ENCODE measurements at places on chromosomes 5 and 9. TPM values are rescaled to one million over a fixed set of nuclear protein-coding genes. Genes with fewer than 3 reads are reported as not detected.

DNA sequence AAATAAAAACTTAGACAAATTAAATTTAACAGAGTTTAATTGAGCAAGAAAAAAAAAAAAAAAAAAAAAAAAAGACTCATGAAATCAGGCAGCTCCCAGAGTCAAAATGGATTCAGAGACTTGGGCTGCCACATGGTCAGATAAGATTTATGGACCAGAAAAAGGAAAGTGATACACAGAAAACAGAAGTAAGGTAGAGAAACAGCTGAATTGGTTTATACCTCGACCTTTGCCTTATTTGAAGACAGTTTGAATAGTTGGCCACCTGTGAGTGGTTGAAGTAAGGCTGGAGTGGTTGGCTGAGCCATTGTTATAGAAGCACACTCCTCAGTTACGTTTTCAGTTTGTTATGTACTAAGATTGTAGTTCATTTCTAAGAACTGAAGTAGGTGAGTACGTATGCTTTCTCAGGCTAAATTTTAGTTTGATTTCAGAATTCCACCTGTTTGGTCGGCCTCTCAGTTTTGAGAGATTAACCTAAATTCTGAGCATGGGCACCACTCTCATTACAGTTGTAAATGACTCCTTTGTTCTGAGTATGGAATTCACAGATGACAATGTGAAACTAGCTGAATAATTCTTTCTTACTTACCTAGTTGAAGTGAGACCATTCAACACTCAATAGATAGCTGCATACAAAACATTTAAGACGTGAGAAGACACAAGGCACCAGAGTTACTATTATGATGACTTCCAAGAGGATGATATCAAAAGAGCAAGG lies 149.0 kb downstream of the AOPEP start:
- DNase-seq, result no peak

- DNase-seq, result no peak
Observed at GRCh38 chr9:112780450-112781036, 30.0 kb downstream of the SNX30 start.

DNA sequence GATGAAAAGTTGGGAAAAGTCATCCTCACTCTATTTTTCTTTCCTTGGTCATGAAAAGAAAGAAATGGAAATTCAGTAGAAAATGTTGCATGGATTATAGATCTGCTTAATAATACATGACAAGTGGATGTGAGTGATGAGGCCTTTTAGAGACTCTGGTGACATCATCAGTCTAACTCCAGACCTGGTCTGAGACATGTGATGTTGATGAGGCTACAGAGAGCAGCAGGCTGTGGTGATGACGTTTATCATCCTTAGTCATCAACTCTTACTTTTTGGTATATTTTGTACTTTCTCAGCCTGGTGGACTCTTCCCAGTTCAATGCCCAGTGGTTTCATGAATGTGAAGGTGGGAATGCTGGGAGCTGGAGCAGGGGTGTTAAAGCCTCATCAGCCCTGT lies 116.4 kb downstream of the TTLL11 start:
- DNase-seq, result no peak

DNA sequence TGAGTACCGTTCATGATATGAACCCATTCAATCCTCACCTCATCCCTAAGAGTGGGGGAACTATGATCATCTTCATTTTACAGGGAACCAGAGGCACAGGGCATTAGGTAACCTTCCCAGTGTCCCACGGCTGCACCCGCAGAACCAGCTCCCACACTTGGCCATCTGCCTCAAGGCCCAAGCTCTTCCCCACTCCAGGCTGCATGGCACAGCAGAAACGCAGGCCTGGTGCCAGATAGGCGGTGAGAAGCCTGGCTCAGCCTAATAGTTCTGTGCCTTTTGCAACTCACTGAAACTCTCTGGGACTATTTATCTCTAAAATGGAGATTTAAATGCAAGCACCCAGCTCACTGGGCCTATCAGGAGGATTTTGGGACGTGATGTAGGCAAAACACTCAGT lies 90.8 kb upstream of the ZNF618 start:
- DNase-seq, result no peak

- DNase-seq, result no peak
Observed at GRCh38 chr9:137759117-137759516, 118.5 kb upstream of the CACNA1B start.

DNA sequence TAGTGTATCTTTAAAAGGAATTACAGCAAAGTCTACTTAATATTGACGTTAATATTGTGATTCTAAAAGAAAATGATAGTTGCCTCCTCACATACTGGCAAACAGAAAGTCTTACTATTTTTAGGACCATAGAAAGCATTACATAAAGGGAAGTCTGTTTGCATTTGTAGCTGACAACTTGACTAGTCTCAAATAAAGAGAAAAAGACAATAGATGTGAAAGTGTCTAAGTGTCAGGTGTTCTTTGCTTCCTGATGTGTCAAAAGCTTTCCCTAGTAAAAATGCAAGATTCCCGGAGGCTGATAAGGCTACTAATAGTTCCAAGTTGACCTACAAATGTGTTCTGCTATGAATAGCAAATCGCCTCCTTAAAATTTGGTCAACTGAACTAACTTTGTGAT lies 259.7 kb downstream of the CDH10 start:
- DNase-seq, result no peak

DNA sequence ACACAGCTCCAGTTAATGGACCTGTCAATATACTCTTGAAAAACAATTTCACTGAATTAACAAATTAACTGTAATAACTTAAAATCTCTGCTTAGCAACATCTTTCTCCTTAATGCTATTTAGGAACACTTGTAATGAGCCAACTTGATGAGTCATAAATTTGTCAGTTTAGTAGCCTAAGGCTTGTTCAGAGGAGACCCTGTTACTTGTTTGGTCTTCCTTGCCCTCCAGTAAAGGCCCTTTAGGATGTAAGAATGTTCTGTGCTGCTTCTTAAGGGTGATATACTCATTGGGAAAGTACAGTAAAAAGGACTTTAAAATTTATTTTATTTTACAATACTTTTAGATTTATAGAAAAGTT lies 11.4 kb upstream of the MATR3 start:
- DNase-seq, result no peak

- no peak for DNase-seq
Observed at GRCh38 chr9:35506359-35506758, 16.4 kb downstream of the RUSC2 start.

GRCh38 chr5:142617416-142618129 lies 68.3 kb downstream of the FGF1 start:
- no peak for DNase-seq

GRCh38 chr5:20832204-20833080 lies 844.4 kb upstream of the CDH18 start:
- no peak for DNase-seq

DNA sequence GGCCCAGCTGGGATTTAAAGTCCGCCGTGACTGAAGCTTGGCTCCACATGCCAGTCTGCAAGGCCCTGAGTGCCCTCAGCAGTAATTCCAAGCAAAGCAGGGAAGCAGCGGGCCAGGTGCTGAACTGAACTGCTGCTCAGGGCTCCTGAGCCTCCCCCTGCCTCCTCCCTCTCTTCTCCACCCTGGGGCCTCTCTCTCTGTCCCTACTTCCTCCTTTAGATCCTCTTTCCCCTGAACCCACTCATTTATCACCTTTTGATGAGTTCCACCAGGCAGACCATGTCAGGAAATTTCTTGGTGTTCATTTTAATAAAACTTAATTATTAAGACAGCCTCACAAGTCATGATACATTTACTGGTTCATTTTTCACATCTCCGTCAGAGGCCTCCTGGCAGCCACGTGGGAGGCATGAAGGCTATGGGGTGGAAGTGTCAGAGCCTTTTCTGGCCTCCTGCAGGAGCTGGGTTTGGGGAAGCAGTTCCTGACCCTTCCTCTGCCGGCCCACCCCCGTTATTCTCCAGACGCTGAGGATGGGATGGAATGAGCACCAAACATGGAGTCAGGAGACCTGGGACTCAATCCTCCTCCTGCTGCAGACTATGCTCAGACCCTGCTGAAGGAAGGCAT lies 32.2 kb upstream of the KCNIP1 start:
- DNase-seq, result no peak

GRCh38 chr5:10630126-10630525 lies 66.3 kb downstream of the ANKRD33B start:
- no peak for DNase-seq

GRCh38 chr5:24363789-24364481 lies 280.8 kb downstream of the CDH10 start:
- DNase-seq, result no peak

DNA sequence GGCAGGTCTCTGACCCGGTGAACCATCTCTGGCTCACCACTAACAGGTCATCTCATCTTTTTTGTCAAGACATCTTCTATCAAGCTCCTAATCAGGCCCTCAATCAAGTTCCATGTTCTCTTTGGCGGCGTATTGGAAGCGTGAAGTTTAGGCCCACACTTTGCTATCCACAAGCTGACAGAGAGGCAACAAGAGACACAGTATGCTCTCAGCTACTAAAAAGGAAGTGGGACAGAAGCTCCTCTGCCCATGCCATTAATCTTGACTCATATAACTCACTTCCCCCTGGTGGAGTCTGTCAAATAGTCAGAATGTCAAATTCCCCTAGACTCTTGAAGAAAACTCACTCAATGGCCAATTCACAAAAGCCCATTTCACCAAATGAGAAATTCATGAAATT lies 77.6 kb upstream of the TMC1 start:
- no peak for DNase-seq

- DNase-seq, result no peak
Observed at GRCh38 chr5:65013166-65013565, 244.4 kb downstream of the CWC27 start.

DNA sequence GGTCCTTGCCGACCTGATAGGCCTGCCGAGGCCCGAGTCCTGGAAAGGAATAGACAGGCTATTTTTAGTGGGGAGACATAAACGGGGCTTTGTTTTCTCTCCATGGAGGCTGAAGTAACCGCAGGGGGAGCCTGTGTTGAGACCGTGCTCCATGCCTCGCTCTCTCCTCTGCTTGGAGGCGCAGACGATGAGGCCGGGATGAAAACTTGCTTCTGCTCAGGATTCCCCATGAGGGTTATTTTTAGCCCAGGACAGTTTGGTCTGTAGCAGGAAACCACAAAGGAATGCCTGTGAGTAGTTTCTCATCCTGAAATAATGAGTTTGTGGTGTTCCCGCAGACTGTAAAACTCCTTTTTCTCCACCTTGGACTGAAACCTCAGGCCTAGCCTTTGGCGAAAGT lies 81.9 kb upstream of the RARS1 start:
- no peak for DNase-seq

DNA sequence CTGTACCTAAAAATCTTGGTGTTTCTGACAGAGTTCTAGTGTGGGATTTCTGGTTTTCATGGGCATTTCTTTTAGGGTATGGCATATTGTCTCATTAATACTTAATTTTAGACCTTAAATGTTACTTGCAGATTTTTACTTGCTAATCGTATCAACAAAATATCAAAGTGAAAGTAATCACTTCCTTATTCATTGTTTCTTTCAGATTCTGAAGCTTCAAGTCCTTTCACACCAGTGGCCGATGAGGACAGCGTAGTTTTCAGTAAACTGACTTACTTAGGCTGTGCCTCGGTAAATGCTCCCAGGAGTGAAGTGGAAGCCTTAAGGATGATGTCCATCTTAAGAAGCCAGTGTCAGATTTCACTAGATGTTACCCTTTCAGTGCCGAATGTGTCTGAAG lies 45.2 kb downstream of the RABGAP1 start:
- DNase-seq, result no peak

DNA sequence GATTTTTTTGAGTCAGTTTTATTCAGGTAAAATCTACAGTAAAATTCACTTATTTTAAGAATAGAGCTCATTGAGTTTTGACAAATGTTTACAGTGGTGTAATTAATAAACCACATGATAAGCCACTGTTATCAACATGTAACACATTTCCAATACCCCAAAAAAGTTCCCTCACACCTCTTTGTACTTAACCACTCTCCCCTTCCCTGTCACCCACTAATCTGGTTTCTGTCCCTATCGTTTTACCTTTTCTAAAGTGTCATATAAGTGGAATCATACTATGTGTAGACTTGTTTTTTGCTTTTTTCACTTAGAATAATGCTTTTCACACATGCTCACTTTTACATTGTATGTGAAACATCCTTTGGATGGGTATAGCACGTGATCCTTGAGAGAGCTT lies 127.2 kb downstream of the KDM4C start:
- no peak for DNase-seq

GRCh38 chr9:113775749-113776148 lies 100.4 kb upstream of the ZNF618 start:
- DNase-seq, result no peak

DNA sequence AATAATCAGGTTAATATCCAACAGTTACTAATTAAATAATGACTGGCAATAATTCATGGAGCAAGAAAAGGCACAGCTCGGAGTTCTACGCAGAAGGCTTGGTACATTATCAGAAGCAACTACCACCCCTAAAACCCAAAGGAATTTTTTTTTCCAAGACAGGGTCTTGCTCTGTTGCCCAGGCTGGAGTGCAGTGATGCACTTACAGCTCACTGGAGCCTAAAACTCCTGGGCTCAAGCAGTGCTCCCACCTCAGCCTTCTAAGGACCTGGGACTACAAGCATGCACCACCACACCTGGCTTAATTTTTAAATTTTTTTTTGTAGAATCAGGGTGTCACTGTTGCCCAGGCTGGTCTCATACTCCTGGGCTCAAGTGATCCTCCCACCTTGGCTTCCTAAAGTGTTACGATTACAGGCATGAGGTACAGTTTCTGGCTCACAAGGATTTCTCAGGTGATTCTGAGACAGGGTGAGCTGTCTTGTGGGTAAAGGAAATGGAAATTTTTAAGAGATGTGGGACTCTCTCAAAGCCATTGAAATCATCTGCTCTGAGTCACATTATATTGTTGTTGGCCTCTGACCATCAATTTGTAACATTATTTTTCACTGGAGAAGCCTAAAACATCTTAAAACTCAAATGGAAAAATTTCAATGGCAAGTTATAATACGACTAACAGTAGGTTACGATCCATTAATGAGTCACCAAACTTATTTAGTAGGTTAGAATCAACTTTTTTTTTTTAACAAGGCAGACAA lies 19.7 kb upstream of the HSDL2 start:
- no peak for DNase-seq

DNA sequence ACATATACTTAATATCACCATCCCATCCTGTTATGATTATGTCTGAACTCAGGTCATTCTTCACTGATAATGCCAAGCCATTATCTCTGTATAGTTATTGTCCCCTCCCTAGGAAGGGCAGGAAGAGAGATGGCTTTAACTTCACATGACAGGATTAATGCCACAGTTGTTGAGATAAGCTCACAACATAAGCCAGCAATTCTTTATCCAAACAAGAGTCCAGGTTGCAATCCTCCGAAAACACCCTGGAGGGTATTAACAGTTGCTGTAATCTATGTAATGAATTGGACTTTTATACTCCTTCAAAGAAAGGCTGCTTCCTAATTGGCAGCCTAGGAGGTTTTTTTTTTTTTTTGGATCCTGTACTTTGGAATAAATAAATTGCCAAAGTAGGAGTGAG lies 779.4 kb downstream of the SEMA5A start:
- DNase-seq, result no peak

GRCh38 chr5:88663793-88664216 lies 219.2 kb downstream of the MEF2C start:
- DNase-seq, result no peak

- DNase-seq, result no peak
Observed at GRCh38 chr5:69493396-69494133, 975 bp downstream of the OCLN start.

TMEM252 gene
- total RNA-seq, result not detected

APBA1 gene
- 7.7 TPM for total RNA-seq

NIM1K gene
- total RNA-seq, result 0.58 TPM

RAPGEF6 gene
- total RNA-seq, result 18.2 TPM

TAF1L gene
- total RNA-seq, result not detected

LRRC70 gene
- 9.4 TPM for total RNA-seq

C9orf50 gene
- total RNA-seq, result not detected

FCN2 gene
- total RNA-seq, result 1.2 TPM

Data from mesenteric fat pad (tissue), 1 donor.